ENCODE measurements at places on chromosomes 16 and 17.

- no peak for DNase-seq
These were observed 4.4 kb downstream of the CBX4 start for GRCh38 chr17:79834565-79835469.

GRCh38 chr17:80869481-80870145, 122.0 kb upstream of the CHMP6 start:
- no peak for DNase-seq

DNA sequence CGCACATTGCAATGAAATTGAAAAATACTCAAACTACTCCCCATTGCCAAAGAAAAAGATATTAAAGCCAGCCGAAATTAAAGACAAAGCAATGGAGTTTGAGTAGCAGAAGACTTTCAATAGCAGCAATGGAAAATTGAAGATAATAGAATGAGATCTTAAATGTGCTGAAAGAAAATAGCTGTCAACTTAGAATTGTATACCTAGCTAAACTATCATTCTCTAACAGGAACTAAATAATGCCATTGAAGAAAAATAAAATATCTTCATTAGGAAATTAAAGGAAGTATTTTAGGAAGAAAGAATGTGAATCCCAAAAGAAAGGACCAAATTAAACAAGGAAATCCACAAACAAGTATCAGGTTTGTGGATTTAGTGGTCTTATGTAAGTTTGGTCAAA, 165.6 kb downstream of the USP31 start:
- DNase-seq: no peak

DNA sequence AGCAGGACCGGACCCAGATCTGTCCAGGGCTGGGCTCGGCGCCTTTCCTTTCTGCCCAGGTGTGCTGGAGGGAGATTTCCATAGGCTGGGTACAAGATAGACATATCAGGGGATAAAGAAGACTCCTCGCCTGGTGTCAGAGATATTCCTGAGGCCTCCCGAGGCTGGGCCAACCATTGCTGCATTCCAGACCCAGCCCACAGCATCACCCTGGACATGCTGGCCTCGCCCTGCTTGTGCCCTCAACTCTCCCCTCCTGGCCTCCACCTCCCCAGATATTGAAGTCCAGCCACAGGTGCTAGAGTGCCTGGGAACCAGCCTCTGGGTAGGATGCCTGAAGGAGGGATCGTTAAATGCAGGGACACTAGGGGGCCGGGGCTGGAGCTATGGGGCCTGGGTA, 2.1 kb downstream of the CD300LG start:
- DNase-seq: no peak

- no peak for DNase-seq
These were observed 24.0 kb downstream of the TRIM16 start for GRCh38 chr17:15660077-15660476.

DNA sequence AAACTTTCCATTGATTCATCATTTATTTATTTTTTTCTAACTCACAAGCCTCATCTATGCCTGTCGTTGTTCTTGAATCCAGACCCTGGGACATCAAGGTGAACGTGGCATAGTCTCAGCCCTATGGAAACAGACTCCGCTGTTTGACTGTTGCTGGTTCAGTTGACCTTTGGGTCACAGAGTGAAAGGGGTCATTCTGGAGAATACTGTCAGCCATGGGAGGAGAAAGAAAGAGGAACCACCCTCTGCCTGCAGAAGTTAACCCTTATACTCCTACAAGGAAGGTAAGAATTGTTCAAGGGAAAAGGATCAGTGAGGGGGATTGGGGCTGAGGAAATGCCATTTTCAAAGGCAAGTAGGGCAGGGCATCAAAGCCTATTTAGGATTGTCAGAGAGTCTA, 387.6 kb upstream of the MAF start:
- DNase-seq: no peak

DNA sequence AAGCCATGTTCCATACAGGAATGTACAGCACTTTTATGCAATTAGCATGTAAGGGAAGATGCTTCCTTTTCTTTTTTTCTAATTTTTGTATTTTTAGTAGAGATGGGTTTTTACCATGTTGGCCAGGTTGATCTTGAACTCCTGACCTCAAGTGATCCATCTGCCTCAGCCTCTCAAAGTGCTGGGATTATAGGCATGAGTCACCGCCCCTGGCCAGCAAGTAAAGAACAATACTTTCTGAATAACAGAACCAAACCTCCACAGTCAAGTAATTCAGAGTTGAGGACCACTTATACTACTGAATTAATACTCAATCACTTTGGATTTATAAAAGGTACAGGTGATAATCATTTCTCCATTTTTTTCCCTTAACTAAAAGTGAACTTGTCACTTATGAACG, 13.0 kb downstream of the C16orf87 start:
- no peak for DNase-seq

DNA sequence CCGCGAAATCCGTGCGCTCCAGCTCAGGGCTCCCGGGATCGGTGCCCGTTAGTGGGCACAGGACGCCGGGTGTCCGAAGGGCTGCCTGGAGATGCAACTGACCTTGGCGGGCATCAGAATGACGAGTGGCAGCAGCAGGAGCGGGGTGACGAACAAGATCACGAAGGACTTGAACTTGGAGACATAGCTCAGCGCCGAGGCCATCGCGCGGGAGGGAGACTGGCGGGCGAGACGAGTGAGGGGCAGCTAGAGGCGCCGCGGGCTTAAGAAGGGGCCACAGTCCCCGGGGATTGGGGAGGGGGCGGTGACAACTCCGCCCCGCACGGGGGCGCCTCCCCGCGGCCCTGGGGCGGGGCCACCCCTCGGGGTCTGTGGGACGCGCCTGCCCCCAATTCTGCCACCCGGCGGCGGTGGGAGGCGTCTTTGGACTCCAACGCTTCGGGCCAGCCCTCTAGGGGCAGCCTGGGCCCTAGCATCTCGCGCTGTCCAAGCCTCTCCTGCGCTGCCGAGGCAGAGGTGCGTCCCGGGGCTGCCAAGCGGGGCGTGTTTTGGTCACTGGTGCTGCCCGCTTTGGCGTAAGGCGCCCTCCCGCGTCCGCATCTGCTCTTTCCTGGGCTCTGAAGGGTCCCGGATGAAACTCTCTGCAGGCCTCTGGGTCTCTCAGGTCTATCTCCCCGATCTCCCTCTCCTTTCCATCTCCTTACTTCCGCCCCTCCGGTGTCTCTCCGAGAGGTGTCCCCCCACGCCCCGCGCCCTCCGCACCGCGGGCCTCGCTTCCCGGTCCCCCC, at the start of gene SLC13A5:
SLC13A5 (minus strand) TSS at position 240 of the 788 bp plus-strand sequence; CDS start at position 204, 36 bp downstream.
- no peak for DNase-seq

GRCh38 chr17:5933430-5933829, 136.7 kb upstream of the WSCD1 start:
- DNase-seq: no peak

DNA sequence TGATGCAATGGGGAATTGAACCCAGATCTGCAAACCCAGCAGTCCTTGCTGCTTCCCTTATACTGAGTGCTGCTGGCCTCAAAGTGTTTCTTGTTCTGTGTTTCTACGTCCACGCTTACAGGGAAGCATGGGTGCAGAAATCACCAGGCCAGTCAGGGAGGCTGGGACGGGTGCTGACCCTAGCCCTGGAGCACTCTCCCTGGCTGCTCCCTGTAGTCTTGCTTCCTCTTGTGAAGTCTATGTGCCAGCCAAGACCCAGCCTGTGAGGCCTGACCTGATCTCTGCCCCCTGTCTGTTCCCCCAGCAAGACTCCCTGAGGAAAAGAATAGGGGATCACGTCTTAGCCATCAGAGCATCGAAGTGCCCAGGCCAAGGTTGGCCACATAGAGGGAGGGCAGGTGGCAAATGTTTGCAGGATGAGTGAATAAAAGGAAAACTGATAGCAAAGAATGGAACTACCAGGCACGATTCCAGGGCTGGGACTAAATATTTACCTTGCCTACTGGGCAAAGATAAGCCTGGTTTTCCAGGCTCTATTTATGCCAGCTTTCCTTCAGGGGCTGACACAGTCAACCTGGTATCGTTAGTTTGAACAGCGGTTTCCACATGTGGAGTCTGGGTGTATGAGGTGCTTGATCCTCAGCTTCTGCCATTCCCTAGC, 41.2 kb upstream of the RHOT1 start:
- no peak for DNase-seq

DNA sequence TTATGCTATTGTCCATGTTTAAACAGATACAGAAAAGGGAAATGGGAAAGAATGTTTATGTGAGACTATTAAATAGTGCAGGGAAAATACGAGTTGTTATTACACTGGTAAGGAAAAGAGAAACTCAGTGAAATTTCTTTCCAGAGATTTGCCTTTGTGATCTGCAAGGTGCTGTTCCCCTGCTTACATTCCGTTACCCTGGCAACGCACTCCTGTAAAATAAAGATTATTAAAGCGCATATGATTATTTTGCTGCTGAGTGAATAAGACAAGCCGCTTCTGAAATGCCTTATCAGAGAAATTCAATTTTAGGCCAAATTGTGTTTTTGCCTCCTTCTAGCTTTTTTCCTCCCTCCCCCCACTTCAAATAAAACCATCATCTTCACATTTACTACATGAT, 328.6 kb upstream of the PMFBP1 start:
- no peak for DNase-seq

- no peak for DNase-seq
These were observed 54.7 kb downstream of the NXN start for GRCh38 chr17:924711-925475.

DNA sequence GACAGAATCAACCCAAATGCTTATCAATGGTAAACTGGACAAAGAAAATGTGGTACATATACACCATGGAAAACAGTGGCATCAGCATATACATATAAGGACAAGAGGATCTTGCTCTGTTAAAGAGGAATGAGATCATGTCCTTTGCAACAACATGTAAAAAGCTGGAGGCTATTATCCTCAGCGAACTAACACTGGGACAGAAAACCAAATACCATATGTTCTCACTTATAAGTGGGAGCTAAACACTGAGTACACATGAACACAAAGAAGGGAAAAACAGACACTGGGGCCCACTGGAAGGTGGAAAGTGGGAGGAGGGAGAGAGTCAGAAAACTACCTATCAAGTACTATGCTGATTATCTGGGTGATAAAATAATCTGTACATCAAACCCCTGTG, 447.3 kb upstream of the MAF start:
- no peak for DNase-seq

GRCh38 chr16:10681310-10682308, 13.1 kb downstream of the TEKT5 start:
- DNase-seq: no peak

GRCh38 chr16:27273330-27273669, 4.7 kb upstream of the NSMCE1 start:
- no peak for DNase-seq

GRCh38 chr16:64478252-64478906, 643.5 kb downstream of the CDH11 start:
- no peak for DNase-seq

DNA sequence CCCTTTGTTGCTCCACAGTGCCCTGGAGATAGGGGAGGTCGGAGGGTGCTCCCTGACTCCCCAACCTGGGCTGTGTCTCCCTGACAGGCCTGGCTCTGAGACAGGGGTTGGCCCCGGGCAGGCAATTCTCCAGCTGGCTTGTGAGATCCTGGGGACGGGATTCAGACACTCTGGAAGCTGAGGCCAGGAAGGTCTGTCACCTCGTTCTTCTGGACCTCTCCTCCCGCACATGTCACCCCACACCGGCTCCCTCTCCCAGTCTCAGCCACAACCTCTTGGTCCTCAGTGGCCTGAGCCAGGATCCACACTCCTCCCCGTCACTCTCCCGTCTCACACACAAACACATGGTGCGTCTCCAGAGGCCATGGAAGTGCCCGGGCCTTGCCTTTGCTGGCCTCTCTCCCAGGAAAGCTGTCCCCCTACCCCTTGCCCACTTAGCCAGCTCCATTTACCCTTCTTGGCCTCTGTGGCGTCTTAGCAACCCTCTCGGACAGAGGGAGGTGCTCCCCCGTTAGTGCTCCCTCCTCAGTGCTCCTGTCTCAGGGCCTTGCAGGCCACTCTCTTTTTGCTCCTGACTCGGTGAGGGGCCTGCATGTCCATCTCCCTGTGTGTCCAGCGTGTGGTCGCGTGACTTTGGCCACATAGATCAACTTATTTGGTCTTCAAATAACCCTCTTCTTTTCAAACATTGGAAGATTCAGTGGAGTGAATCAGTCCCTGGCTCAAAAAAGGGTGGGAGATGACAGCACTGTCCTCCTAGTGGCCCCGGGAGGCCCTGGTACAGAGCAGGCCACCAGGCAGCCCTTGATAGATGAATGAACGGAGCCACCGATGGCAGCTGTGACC, 747 bp downstream of the ADGRG3 start:
- no peak for DNase-seq

DNA sequence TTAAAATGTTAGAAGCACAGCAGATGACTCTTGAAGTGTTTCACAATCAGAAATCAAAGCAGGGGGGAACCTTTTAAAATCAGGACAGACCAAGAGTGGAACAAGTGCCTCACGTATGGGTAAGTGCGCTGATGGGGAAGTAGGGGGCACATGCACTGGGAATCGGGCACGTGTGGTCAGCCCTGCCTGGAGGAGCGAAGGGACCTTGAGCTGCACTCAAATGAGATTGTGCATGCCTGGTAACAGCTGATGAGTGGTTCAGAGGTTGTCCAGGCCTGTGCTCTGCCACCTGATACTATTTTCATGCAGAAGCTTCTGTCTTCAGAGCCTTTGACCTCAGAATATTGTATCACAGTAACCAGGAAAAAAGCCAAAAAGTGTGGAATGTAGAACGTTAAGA, 13.7 kb upstream of the XYLT2 start:
- no peak for DNase-seq

DNA sequence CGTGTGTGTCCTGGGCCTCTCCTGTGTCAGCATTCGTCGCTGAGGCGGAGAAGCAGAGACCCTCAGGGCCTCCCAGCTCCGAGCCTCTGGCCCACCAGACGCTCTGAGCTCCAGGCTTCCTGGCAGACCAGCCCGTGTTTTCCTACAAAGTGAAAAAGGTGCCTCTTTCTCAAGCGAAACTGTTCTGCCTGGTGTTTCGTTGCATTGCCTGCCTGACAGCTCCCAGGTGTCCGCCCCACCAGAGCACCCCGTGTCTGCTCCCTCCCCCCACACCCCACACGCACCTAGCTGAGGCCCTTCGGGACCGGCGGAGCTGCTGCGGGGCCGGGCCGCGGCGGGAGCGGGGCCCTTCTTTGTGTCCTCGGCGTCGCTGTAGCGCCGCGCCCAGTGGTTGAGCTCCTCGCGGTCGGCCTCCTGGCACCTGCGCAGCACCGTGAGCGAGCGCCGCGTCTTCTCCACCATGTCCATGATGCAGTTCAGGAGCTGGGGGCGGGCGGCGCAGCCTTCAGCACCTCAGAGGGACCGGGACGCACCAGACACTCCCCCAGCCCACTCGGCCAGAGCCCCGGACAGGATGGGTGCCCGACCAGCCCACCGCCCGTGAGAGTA, 14.7 kb upstream of the PABPN1L start:
- no peak for DNase-seq
